ENCODE measurements at places on chromosomes 6 and 20.
A peak's percentile ranks its signal among the peaks of the same experiment; 100 is the strongest.

DNA sequence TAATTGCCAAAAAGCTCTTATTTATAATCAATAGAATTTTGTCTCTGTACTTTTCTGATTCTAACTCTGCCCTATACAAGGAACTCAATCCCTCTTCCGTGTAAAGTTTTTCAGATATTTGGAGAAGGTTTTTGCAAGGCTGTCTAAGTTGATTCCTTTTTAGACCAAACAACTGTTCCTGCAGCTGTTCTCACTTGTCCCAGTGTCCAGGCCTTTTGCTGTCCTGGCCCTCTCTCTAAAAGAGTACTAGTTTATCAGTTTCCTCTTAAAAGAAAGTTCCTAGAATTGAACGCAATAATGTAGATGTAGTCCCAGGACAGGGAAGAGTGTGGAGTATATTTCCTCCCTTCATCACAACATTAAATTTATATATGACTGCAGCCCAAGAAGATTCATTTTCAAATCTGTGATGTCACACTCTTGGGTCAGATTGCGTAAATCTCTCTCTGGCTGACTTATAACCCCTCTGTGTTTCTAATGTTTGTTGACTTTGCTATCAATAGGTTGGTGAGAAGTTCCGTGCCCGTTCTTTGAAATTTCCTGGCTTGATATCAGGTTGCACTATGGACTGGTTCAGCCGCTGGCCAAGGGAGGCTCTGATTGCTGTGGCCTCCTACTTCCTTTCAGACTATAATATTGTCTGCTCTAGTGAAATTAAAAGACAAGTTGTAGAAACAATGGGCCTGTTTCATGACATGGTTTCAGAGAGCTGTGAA is 139.4 kb upstream of the GLP1R start:
- DNase-seq, result no peak
- no peaks in the 10 kb centered on the region for H3K36me3 ChIP-seq
- peaks cover 8% of the 10 kb centered on the region for H3K27me3 ChIP-seq
- peaks cover 2% of the 10 kb centered on the region for H3K4me1 ChIP-seq

- no peak overlapping the region for H3K27ac ChIP-seq
- no peak for DNase-seq
- H3K4me1 ChIP-seq, result no peaks in the 10 kb centered on the region
Observed at GRCh38 chr20:25507385-25508082, 77.8 kb downstream of the NINL start.

DNA sequence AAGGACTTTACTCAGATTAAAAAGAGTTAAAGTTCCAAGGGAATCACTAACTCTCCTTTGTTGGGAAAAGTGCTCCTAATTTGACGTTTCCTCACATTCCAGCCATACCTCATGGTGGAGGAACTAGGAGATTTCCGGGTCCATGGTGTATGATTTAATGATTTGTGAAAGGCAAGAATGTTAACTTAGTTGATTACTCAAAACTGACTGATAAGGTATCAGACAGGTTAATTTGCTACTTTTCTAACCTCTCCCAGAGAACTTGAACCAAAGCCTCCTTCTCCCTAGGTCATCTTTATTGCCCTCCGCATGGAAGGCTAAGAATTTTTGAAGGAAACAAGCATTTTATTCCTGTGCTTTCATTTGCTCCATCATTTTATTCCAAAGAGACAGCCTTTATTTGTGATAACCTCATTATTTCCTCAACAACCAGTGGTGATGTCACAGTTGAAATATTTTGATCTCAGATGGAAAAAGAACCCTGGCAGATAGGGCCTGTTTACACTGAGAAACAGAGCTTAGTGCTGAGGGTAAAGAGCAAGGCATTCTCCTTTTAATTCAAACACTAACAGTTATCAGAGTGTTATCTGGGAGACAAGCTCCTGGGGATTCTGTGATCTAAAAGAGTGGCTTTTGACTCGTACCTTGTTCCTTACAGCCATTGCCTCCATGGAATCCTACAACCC is 57.4 kb upstream of the BMP2 start:
- H3K27me3 ChIP-seq, result no peaks in the 10 kb centered on the region
- H3K4me3 ChIP-seq, result no peak overlapping the region
- no peaks in the 10 kb centered on the region for H3K36me3 ChIP-seq
- H3K27ac ChIP-seq, result no peak overlapping the region

GRCh38 chr6:129776542-129777330 is 66.8 kb upstream of the ARHGAP18 start:
- peaks cover 20% of the 10 kb centered on the region for H3K27me3 ChIP-seq
- H3K4me3 ChIP-seq, result no peak overlapping the region
- no peaks in the 10 kb centered on the region for H3K4me1 ChIP-seq

DNA sequence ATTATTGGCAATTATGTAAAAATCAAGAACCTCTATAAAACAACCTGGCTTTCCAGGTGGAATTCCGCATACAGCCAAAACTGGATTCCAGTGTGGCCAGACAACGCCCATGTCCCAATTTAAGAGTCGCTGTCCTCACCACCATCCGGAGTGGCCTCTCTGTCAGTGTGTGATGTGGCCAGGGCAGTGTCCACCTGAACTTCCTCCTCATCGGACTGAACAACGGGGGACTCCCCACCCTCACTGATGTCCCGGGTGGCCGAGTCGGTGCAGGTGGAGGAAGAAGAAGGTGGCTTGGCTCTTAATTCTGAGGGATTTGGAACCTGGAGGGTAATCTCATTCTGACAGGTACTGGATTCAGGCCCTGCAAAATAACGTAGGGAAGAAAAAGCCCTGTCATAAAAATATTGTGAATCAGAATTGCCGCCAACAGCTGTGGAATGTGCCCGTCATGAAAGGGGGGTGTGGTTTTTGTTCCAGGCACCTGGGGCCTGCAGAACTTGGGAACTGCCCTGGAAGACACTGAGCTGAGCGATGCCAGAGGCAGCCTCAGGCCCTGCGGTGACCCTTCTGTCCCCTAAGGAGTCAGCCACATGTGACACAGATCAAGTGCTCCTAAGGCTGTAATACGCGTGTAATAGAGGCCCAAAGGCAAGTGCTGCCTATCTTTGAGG is 139.8 kb downstream of the DTNBP1 start:
- no peak for DNase-seq
- H3K27me3 ChIP-seq, result no peaks in the 10 kb centered on the region
- peaks cover 12% of the 10 kb centered on the region for H3K4me1 ChIP-seq
- H3K4me3 ChIP-seq, result no peak overlapping the region

DNA sequence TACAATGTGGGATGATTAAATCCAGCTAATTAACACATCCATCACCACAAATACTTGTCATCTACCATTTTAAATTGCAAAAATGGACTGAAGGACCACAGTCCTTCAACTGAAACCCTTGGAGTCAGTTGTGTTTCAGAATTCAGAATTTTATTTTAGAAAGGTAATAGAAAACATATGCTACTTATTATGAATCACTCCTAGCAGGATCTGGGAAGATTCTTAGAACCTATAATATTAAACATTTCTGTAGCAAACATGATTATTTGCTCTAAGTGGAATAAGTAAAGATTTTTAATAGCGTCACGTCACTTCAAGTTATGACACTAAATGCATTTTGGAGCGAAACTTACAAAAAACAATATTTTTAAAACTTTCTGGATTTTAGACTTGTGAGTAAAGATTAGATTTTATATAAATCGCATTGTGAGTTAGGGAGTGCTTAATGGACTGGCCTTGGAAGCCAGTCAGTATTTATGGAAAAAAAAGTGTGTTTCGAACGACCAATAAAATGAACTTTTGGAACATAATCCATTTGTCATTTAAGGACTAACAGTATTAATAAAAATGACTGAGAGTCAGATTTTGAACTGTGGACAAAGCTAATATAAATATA is 71.8 kb upstream of the PHACTR2 start:
- H3K27me3 ChIP-seq, result no peaks in the 10 kb centered on the region
- DNase-seq, result no peak
- H3K4me3 ChIP-seq, result no peak overlapping the region
- H3K27ac ChIP-seq, result no peak overlapping the region
- H3K36me3 ChIP-seq, result no peaks in the 10 kb centered on the region

DNA sequence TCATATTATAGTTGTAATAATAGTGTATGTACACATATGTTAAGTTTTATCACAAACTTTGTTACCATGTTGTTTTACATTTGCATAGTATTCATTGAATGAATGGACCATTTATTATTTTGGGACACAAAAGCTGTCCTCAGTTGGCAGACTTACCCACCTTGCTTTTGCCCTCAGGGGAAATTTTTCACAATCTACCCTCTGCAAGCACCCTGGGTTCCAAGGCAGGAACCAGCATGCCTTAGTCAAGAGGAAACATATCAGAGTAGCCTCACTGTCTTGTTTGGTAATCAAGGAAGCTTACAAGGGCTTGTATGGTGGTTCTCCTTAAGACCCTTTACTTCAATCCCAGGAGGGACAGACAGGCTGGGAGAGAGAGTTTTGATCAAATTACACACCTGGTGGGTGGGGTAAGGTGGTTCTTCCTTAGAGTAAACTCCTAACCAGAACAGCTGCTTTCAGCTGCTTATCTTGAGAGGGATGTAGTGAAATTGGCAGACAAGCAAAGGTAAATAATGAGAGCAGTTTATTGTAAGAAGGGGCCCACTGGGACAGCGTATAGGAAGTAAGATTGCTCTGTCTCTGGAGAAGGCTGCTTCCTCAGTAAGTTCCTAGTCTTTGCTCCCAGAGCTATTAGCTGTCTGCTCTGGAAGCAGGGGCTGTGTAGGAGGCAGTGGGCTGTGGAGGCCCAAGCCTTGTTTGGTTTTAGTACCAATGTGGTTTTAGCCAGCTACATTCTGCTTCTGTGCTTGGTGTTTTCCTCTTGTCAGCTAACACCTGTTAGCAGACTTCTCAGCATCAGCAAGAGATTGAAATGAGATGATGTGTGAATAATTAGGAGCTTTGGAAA is 31.1 kb downstream of the BRPF3 start:
- H3K4me3 ChIP-seq, result no peak overlapping the region
- H3K27me3 ChIP-seq, result no peaks in the 10 kb centered on the region
- no peaks in the 10 kb centered on the region for H3K4me1 ChIP-seq
- H3K36me3 ChIP-seq, result peaks cover 38% of the 10 kb centered on the region
- no peak for DNase-seq

- H3K27me3 ChIP-seq, result no peaks in the 10 kb centered on the region
- H3K36me3 ChIP-seq, result no peaks in the 10 kb centered on the region
- DNase-seq, result no peak
Observed at GRCh38 chr20:63116412-63117106, 99.4 kb downstream of the YTHDF1 start.

- DNase-seq, result no peak
- no peaks in the 10 kb centered on the region for H3K27me3 ChIP-seq
- no peak overlapping the region for H3K4me3 ChIP-seq
- H3K4me1 ChIP-seq, result no peaks in the 10 kb centered on the region
- peaks cover 35% of the 10 kb centered on the region for H3K36me3 ChIP-seq
Observed at GRCh38 chr20:17625246-17626051, 55.6 kb downstream of the DSTN start.

DNA sequence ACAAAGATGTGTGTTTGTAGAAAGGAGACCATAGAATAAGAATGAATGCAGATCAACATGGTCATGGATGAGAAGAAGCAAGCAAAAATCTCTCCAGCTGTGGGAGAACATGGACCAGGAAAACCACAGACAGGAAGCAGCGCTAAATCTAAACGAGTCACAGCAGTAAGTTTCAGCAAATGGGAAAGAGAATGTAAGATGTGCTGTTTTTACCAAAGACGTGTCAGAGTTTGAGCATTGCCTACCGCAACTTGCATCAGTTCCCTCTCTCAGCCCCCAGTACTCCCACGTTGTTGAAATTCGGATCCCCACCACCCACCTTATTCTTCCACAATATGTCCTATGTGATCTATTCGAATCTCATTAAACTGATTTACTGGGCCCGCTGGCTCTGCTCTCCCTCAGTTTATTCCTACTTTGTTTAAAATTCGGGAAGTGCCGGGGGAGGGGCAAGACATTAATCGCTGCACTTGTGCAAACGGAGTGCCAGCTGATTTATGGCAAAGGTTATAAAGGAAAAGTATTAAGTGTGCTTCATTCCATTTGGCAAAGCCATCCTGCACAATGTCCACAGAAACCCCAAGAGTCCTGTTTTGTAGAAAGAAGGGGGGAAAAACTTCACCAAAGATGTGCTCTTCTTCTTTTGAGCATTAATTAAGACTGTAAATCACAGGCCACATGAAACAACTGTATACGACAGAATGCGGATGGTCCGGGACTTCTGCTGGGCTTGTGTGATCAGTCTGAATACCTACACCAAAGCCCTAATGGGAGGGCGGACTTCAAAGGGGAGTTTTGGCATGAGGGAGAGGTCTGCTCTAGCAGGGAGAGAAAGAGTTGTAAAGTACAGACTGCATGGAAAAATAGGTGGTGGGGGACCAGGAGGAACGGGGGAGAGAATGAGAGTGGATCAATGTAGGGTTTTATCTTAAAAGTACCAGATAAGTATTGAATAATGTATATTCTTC is 59.1 kb upstream of the PRDM1 start:
- H3K4me1 ChIP-seq, result peaks cover 25% of the 10 kb centered on the region
- peak overlapping the region; percentile 26 for H3K4me3 ChIP-seq

- DNase-seq, result no peak
- H3K4me3 ChIP-seq, result no peak overlapping the region
Observed at GRCh38 chr6:137951064-137951597, 84.1 kb downstream of the TNFAIP3 start.

DNA sequence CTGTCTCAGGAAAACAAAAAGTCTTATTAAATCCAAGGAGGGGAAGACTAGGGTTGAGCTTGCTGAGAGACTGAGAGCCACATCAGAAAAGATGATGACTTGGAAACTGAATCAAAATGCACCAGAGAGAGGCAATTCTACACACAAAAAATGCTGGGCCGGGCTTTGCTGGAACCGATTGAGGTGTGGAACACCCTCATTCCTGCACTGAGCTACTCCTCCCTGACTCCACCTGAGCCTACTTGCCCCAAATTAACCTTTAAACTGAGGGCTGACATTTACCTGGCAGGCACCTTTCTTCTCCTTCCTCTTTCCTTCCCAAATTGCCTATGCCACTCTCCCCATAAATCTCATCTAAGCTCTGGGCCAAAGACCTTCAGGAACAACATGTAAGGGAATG is 40.8 kb upstream of the MBOAT1 start:
- DNase-seq, result no peak
- H3K4me1 ChIP-seq, result no peaks in the 10 kb centered on the region
- H3K36me3 ChIP-seq, result no peaks in the 10 kb centered on the region
- peaks cover 8% of the 10 kb centered on the region for H3K27me3 ChIP-seq

GRCh38 chr20:11894062-11894461 is 23.6 kb upstream of the BTBD3 start:
- no peak overlapping the region for H3K4me3 ChIP-seq
- H3K4me1 ChIP-seq, result peaks cover 17% of the 10 kb centered on the region
- no peak for DNase-seq
- H3K36me3 ChIP-seq, result no peaks in the 10 kb centered on the region

GRCh38 chr6:7153789-7154188 is 46.0 kb downstream of the RREB1 start:
- H3K27me3 ChIP-seq, result no peaks in the 10 kb centered on the region
- no peak for DNase-seq
- peaks cover 20% of the 10 kb centered on the region for H3K36me3 ChIP-seq
- H3K27ac ChIP-seq, result no peak overlapping the region
- H3K4me3 ChIP-seq, result no peak overlapping the region

DNA sequence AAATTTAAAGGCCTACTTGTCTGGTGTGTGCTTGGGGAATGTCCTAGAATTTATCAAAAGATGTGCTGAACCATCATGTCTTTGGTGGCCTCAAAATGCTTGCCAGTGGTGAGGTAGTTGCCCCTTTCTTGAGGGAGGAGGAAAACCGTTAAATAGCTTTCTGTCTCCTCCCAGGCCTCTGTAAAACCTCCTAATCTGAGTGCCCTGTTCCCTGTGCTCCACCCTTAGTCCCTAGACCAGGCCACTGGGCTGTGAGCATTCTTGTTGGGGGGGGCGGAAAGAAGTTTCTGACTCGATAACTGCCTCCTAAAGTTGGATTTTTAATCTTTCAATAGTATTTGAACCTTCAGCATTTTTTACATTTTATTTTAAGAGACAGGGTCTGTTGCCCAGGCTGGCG is 23.1 kb downstream of the JARID2 start:
- no peak for DNase-seq
- H3K27me3 ChIP-seq, result no peaks in the 10 kb centered on the region
- H3K36me3 ChIP-seq, result peaks cover 76% of the 10 kb centered on the region
- H3K4me3 ChIP-seq, result no peak overlapping the region
- no peak overlapping the region for H3K27ac ChIP-seq
